ENCODE measurements at places on chromosomes 7 and 10. TPM values are rescaled to one million over a fixed set of nuclear protein-coding genes. Genes with fewer than 3 reads are reported as not detected.
A peak's percentile ranks its signal among the peaks of the same experiment; 100 is the strongest.

DNA sequence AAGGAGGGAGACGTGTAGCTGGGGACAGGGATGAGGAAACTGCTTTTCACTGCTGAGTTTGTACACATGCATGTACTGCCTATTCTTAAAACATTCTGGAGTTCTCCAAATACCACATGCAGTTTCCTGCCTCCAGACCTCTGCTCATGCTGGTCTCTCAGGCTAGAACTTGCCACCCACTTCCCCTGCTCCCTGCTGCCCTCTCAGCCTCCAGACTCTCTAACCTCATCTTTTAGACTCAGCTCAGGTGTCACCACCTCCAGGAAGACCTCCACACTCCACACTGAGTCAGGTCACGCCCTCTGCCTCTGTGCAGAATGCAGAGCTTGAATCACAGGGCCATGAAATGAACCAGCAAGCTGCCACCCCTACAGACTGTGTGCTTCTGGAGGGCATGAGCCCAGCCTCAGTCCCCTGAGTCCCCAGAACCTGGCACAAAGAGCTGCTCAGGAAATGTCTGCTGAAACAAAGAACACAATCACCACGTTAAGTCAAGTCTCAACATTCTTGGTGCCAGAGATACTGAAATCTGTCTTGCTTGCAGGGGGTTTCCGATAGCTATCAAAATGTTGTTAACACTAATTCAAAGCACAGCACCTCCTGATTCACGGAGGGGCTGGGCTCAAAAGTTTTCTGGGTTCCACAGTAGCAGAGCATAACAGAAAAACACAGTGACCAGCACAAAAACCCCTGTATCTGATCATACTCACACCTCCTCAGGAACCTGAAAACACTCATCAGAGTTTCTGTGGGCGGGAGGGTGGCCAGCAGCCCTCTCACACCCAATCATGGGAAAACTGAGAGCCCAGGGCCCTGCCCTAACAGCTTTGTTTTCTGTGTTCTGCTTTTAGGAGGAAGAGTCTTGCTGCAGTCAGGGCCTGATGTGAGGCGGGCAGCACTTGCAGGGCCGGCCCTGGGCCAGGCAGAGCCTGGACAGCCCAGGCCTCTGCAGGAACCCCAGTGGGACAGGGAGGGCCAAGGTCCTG is 21.1 kb downstream of the FAM53B start:
- DNase-seq = peak; percentile 58

GRCh38 chr7:144503215-144503614 is 99.7 kb upstream of the NOBOX start:
- DNase-seq = no peak

PRRT4 gene
- 1.1 TPM for polyA plus RNA-seq

GDF10 gene
- polyA plus RNA-seq = 2.2 TPM

FKBP9 gene
- 65.6 TPM for polyA plus RNA-seq

BLNK gene
- 0.59 TPM for polyA plus RNA-seq

GRCh38 chr10:12980102-12980661 is 21.3 kb downstream of the CCDC3 start:
- no peak for DNase-seq

GRCh38 chr7:151249034-151249731 is 689 bp upstream of the SMARCD3 start:
- peak; percentile 91 for DNase-seq

ENTPD7 gene
- 0.70 TPM for polyA plus RNA-seq

DNA sequence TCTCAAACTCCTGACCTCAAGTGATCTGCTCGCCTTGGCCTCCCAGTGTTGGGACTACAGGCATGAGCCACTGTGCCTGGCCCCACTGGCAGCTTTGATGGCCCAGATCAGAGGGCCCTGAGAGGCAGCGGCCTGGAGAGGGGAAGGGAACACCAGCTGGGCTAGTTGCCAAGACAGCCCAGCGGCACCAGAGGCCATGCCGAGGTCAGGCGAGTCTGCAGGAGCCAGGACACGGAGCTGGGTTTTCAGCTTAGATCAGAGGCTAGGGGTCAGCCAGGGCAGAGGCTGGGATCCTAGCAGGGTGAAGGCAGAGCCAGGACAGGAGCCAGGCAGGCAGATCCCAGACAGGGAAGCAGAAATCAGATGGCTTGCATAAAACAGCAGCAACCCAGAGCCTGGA is 92.9 kb downstream of the MYL10 start:
- DNase-seq = peak; percentile 70

DNA sequence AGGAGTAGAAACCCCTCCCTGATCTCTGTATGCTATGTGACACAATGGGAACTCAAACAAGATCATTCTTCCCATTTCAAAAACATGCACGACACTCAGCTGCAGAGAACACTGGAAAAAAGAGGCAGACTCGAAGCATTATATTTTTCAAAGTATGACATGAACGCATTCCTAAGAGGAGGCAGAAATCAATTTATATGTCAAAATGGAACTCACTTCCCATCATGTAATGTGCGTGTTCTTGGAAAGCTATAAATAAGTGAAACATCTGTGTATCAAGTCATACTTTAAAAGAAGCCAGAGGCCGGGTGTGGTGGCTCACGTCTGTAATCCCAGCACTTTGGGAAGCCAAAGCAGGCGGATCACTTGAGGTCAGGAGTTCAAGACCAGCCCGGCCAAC is 142.7 kb downstream of the ICA1 start:
- no peak for DNase-seq

GRCh38 chr7:25093268-25093826 is 31.7 kb downstream of the CYCS start:
- peak; percentile 87 for DNase-seq

DNA sequence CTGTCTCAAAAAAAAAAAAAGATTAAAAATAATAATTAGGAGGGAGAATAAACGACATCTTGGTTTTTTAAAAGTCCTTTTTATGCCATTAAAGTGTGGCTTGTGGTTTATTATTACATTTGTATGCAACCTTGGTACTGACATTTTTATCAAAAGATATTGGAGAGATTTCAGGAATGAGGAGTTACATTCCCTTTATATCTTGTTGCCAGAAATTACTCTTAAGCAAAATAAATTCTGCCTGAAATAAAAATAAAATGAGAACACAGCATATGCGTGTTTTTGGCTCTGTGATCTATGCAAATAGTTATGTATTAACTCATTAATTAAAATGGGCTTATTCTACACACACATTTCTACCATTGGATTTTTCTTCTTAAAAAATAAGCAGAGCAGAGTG is 202.4 kb downstream of the BICC1 start:
- DNase-seq = no peak

GRCh38 chr10:11959966-11960365 is 82.6 kb downstream of the UPF2 start:
- no peak for DNase-seq

DNA sequence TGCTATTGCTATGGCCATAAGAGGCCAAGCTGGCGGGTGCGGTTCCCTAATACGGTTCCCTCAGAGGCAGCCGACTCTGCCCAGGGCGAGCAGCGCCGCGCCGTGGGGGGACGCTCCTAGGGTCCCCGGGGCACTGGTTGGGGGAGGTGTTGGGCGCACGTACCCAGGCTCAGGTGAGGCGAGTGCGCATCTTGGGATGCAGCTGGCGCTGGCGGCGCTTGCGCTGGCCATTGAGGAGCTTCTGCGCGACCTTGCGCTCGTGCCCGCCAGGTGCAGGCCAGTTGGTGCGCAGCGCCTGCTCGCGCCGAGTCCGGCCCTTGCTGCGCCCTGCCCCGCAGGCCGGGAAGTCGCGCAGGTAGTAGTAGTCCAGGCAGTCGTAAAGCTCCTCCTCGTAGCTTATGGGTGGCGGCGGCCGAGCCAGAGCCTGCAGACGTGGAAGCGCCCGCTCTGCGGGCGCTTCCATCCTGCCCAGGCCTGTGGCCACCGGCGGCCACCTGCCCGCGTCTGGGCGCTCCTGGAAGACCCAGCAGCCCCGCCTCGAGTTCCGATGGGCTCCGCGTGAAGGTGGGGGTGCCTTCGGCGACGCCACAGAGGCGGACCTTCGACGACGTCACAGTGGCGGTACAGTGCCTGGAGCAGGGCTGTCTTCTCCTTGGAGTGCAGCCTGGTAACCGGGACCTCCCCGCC is at the start of gene NUPR2:
NUPR2 (minus strand) TSS at position 566 of the 687 bp plus-strand sequence; CDS start at position 463, 103 bp downstream.
- no peak for DNase-seq

PPRC1 gene
- polyA plus RNA-seq = 11.6 TPM

GRCh38 chr10:116878123-116878522 is 28.8 kb downstream of the ENO4 start:
- peak; percentile 37 for DNase-seq

DNA sequence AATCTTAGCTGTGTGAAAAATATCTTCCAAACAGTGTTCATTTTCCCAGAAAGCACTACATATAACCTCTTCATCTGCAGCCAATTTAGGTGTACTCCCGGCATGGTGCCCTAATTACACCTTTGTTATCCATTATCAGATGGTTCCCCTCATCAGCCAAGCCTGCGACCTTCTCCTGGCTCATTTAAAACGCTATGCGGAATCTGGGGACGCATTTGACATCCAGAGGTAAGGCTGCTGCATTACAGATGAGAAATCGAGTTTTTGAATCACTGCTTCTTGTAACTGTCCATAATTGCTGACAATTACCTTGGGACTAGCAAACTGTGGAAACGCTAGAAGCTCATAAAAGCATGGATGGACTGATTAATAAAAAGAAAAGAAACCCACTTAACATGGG is 109.5 kb downstream of the PARP12 start:
- no peak for DNase-seq

DNA sequence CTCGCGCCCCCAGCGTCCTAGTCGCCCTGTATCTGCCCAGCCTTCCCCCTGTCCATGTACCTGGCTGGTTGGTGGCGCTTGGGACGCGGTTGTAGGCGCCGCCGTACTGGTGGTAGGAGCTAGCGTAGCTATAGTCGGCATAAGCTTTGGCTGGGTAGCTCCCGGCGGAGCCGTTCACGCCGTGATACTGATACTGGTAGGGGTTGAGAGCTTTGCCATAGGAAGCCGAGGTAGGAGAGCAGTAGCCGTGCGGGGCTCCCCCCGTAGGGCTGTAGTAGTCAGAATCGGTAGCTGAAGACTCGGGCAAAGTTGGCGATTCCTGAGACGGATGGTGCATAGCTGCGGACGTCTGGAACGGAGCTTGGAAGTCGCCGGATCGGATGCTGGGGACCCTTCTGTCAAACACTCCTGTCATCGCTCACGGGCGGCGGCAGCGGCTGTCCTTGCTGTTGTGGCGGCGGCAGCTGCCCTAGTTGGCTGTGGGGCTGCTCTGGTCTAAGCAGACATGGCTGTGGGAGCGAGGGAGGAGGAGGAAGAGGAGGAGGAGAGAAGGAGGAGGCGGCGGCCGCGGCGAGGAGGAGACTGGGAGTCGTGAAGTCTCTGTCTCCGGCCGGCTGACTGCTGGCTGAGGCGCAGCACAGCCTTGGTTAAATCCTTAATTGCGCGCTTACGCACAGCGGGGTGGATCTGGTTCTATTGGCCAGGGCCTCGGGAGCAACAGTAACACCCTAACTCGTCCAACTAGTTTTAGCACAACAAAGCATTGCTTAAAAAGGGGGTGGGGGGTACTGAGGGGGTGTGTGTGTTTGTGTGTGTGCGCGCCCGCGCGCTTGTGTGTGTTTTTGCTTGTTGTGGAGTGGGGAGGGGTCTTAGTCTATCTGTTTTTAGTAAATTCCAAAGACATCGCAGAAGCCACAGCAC is at the start of gene DLX5:
DLX5 (minus strand) TSS at position 623 of the 921 bp plus-strand sequence; CDS start at position 415, 208 bp downstream.
- peak; percentile 72 for DNase-seq

- DNase-seq = no peak
Observed at GRCh38 chr7:121235201-121235600, 93.6 kb upstream of the WNT16 start.

GRCh38 chr7:104010052-104010909 is 20.8 kb upstream of the RELN start:
- DNase-seq = no peak

GRCh38 chr10:59382831-59383295 is 20.5 kb upstream of the FAM13C start:
- DNase-seq = no peak

GRCh38 chr7:82805527-82805960 is 357.1 kb downstream of the PCLO start:
- DNase-seq = peak; percentile 13

DNA sequence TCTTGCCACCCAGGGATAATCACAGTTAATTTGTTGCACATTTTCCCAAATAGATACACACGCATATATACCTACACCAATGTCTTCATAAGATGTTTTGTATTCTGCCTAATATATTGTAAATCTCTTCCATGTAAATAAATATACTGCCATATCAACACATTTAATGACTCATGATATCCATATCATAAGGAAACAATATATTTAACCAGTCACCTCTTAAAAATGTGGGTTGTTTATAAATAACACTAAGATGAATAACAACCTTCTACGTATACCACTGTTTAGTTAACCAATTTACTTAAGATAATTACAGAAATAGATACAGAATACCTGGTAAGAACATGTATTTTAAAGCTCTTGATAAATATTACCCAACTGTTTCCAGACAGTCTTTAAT is 38.2 kb downstream of the ELAPOR2 start:
- DNase-seq = no peak

DNA sequence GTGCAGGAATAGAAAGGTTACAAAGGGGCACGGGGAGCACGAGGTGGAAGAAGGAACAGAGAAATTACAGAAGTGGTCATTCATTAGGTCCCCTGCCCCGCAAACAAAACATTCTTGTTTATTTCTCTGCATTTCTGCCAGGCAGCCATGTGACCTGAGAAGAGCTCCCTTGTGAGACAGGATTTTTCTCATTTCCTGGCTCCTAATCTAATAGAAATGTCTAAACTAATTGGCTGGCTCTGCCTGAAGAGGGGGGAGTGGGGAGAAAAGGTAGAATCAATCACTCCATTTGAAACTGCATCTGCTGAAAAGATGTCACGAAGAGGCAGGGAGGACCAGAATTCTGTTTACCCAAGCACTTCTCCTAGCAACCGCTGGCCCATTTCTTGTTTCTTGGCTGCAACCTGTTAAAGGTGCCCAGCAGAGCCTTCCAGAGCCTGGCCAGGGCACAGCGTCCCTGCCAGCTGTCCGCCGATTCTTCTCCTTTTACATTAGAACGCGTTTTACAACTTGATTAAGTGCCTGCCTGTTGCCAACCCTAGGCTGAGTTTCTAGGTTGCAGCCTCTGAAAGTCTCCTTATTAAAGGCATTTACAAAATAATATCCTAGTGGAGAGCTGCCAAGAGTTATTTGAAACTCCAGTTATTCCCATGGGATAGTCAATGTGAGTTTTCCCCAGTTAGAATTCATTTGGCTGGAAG is 1227.6 kb downstream of the TYW1 start:
- DNase-seq = no peak

AKR1D1 gene
- not detected for polyA plus RNA-seq

TDRD1 gene
- 0.11 TPM for polyA plus RNA-seq

- no peak for DNase-seq
Observed at GRCh38 chr7:96833676-96834453, 124.2 kb upstream of the SEM1 start.
